Ureter (tissue), 1 donor: ENCODE measurements at places on chromosomes 5 and 9. TPM values are rescaled to one million over a fixed set of nuclear protein-coding genes. Genes with fewer than 3 reads are reported as not detected.

Gene PCDHGB4
- 8.0 TPM for total RNA-seq

Gene SLC1A1
- 5.0 TPM for total RNA-seq

Gene SPATA31D4
- not detected for total RNA-seq

Gene CD274
- total RNA-seq, result 5.4 TPM

Gene PLPP1
- 180 TPM for total RNA-seq

Gene TIMD4
- total RNA-seq, result 1.2 TPM

Gene DRD1
- total RNA-seq, result 2.9 TPM
